Breast epithelium (tissue), 4 donors: ENCODE measurements at places on chromosomes 5 and 9. TPM values are rescaled to one million over a fixed set of nuclear protein-coding genes. Genes with fewer than 3 reads are reported as not detected.

WDR31 gene
- 1.9 TPM for total RNA-seq

SCGB3A2 gene
- total RNA-seq, result not detected

CCNJL gene
- total RNA-seq, result 0.32 TPM

SLC45A2 gene
- not detected for total RNA-seq

EQTN gene
- 0.98 TPM for total RNA-seq

C5orf58 gene
- total RNA-seq, result not detected

FBP1 gene
- total RNA-seq, result 41.1 TPM

IFNA2 gene
- not detected for total RNA-seq

CLINT1 gene
- 89.5 TPM for total RNA-seq

FGF1 gene
- total RNA-seq, result 6.6 TPM

RXFP3 gene
- total RNA-seq, result not detected

SPINK13 gene
- total RNA-seq, result not detected

DBH gene
- not detected for total RNA-seq

EIF4E1B gene
- total RNA-seq, result not detected

IL7R gene
- 16.7 TPM for total RNA-seq

CARTPT gene
- total RNA-seq, result not detected

TSLP gene
- total RNA-seq, result 0.44 TPM

PLPP7 gene
- total RNA-seq, result 14.1 TPM

NR3C1 gene
- 51.1 TPM for total RNA-seq

CDH18 gene
- total RNA-seq, result not detected

INSL4 gene
- total RNA-seq, result not detected

MELK gene
- total RNA-seq, result 0.59 TPM

NME5 gene
- total RNA-seq, result 2.5 TPM

LCN9 gene
- total RNA-seq, result not detected

ADAMTS12 gene
- 4.4 TPM for total RNA-seq

PCDHGA3 gene
- total RNA-seq, result 4.3 TPM

SMIM33 gene
- not detected for total RNA-seq

PCDHA8 gene
- 0.98 TPM for total RNA-seq

PCDHB7 gene
- 2.3 TPM for total RNA-seq

GCNT4 gene
- total RNA-seq, result 2.3 TPM

LHX2 gene
- not detected for total RNA-seq

ZNF618 gene
- total RNA-seq, result 10.4 TPM

SLC46A2 gene
- total RNA-seq, result not detected

ZNF454 gene
- 5.2 TPM for total RNA-seq

ZNF354C gene
- total RNA-seq, result 8.2 TPM

MRNIP gene
- 48.8 TPM for total RNA-seq

STPG3 gene
- not detected for total RNA-seq

SPATA24 gene
- 2.4 TPM for total RNA-seq

POMT1 gene
- 45.7 TPM for total RNA-seq

AGXT2 gene
- not detected for total RNA-seq

SLC6A3 gene
- 0.15 TPM for total RNA-seq

TMEM167A gene
- 58.9 TPM for total RNA-seq

PPP1R26 gene
- 15.1 TPM for total RNA-seq

LCN2 gene
- total RNA-seq, result 42.3 TPM

PCDHGB3 gene
- total RNA-seq, result 10.2 TPM

ARID3C gene
- not detected for total RNA-seq

FAM219A gene
- total RNA-seq, result 8.2 TPM

OBP2B gene
- 0.98 TPM for total RNA-seq

GPX3 gene
- 2,830 TPM for total RNA-seq

IL4 gene
- not detected for total RNA-seq

NUTM2F gene
- not detected for total RNA-seq

PAX5 gene
- not detected for total RNA-seq

FBP2 gene
- not detected for total RNA-seq

CA9 gene
- not detected for total RNA-seq

CNTRL gene
- 22.9 TPM for total RNA-seq

RHOBTB3 gene
- total RNA-seq, result 205 TPM

FAM169A gene
- total RNA-seq, result 6.3 TPM

SLC22A4 gene
- total RNA-seq, result 1.3 TPM

TSSK1B gene
- 0.33 TPM for total RNA-seq
